Osteocyte (in vitro differentiated cells): ENCODE measurements at places on chromosomes 5 and 9. TPM values are rescaled to one million over a fixed set of nuclear protein-coding genes. Genes with fewer than 3 reads are reported as not detected.

DNA sequence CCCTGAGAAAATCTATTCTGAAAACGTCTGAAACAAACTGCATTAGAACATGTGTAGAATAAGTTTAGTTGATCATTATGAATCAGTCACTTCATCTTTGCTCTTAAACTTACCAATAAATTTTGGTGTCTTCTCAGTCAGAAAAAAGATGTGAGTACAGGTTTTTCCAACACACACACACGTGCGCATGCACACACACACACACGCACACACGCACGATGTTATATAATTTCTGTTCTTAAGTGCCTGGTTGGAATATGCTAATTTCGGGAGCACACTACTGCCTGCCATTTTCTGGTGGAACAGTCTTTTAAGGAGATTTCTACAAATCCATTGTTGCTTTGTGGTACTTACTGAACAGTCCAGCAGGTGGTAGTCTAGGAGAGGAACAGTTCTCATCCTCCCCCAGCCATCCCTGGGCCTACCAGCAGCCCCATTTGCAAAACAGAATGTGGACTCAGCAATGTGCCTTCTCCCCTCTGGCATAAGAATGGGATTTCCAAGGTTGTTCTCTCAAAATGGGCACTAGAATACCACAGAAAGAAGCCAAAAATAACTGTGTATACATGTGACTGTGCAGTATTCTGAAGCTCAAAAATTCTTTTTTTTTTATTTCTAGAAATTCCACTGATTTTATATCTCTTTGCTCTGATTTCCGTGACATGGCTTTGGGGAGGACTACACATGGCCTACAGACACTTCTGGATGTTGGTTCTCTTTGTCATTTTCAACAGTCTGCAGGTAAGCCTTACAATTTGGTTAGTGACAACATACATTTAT, 281.3 kb downstream of the ARRDC3 start:
- no peaks in the 10 kb centered on the region for H3K36me3 ChIP-seq
- no peaks in the 10 kb centered on the region for H3K27me3 ChIP-seq
- no peaks in the 10 kb centered on the region for H3K4me1 ChIP-seq
- H3K27ac ChIP-seq, result no peak overlapping the region
- no peak overlapping the region for H3K4me3 ChIP-seq
- peak; percentile 88 for DNase-seq

Gene OR1J4
- total RNA-seq, result not detected in 2 replicates

GRCh38 chr9:124553738-124554137, 46.5 kb upstream of the NR5A1 start:
- peaks cover 1% of the 10 kb centered on the region for H3K27me3 ChIP-seq
- H3K27ac ChIP-seq, result no peak overlapping the region
- H3K4me1 ChIP-seq, result no peaks in the 10 kb centered on the region
- no peak overlapping the region for H3K4me3 ChIP-seq
- H3K36me3 ChIP-seq, result no peaks in the 10 kb centered on the region

Gene SPATA9
- total RNA-seq, result 3.0 and 3.8 TPM in 2 replicates
